CD4-positive, CD25-positive, alpha-beta regulatory T cell (primary cell): ENCODE measurements at places on chromosomes 16 and 17. TPM values are rescaled to one million over a fixed set of nuclear protein-coding genes. Genes with fewer than 3 reads are reported as not detected.

Gene KCNJ18
- not detected for total RNA-seq

Gene TMIGD1
- not detected for total RNA-seq

Gene YBX2
- total RNA-seq = not detected

Gene PABPN1L
- total RNA-seq = not detected

Gene CX3CL1
- 0.15 TPM for total RNA-seq

Gene TBC1D3E
- total RNA-seq = not detected

Gene METTL16
- 39.2 TPM for total RNA-seq

Gene ODAD4
- not detected for total RNA-seq
